Left ventricle myocardium superior (tissue), 1 donor: ENCODE measurements at places on chromosomes 12 and 14.

- no peak for DNase-seq
Observed at GRCh38 chr12:45599196-45599595, 130.3 kb upstream of the ARID2 start.

- no peak for DNase-seq
Observed at GRCh38 chr12:5865397-5865796, 79.7 kb downstream of the ANO2 start.

DNA sequence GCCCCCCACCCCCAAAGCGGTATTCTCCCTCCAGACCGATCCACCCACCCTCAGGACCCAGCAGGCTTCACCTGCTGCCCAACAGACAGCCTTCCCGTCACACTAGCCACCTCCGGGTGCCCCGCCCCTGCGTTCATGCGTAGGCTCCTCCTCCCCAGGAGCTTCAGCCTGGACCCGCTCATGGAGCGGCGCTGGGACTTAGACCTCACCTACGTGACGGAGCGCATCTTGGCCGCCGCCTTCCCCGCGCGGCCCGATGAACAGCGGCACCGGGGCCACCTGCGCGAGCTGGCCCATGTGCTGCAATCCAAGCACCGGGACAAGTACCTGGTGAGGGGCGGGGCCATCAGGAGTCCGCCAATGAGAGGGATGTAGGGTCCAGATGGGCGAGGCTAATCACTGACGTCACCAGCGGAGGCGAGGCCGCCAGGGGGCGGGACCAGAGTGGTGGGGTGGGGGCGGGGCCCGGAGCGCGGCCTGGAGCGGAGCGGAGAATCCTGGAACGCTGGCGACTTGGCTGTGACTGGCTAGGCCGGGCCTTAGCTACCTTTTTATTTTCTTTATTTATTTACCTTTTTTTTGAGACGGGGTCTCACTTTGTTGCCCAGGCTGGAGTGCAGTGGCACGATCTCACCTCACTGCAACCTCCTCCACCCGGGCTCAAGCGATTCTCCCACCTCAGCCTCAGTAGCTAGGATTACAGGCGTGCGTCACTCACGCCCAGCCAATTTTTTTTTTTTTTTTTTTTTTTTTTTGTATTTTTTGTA is 4.4 kb downstream of the TNS2 start:
- DNase-seq, result peak; percentile 95

DNA sequence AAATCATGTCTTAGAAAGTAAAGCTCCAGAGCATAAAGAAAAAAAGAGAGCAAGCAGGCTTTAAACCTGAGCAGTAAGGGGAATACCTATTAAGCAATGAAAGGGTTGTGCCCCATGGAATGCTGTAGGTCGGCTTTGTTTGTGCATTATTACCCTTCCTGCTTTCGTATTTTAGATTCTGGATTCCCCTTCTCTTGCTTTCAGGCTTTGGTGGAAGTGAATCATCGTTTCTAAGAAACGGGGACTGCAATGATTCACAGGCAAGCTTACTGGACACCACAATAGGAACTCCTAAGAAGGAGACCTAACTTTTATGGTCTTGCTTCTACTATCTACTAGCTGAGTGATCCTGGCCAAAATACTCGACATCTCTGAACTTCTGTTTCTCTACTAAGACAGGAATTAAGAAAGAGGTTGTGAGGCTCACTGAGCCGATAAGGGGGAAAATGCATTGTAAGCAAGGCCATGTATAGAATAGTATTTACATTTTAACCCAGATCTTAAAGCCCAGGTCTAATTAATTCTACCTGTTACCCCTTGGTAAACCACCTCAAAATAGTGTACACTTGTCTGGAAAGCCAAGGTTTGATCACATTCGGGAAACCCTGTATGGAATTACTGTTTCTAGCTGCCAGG is 1.2 kb upstream of the BMAL2 start:
- DNase-seq, result no peak

DNA sequence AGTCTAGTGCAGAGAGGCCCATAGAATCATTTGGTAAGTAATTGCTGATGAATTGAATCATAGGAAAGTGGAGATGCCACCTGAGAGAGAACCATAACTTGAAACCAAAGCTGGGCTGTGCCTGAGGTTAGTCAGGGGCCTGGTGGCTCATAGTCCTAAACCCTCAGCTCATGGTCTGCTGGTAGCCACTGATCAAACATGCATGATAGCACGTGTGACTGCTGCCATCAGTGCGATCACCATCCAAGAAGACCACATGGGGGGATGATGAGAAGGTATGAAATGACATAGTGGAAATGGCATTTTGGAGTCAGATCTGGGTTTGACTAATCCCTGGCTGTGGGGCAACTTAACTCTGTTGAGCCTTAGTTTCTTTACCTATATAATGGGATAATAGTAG is 190.5 kb downstream of the CACNA1C start:
- no peak for DNase-seq

GRCh38 chr12:14416658-14417057 is 51.2 kb downstream of the ATF7IP start:
- no peak for DNase-seq

DNA sequence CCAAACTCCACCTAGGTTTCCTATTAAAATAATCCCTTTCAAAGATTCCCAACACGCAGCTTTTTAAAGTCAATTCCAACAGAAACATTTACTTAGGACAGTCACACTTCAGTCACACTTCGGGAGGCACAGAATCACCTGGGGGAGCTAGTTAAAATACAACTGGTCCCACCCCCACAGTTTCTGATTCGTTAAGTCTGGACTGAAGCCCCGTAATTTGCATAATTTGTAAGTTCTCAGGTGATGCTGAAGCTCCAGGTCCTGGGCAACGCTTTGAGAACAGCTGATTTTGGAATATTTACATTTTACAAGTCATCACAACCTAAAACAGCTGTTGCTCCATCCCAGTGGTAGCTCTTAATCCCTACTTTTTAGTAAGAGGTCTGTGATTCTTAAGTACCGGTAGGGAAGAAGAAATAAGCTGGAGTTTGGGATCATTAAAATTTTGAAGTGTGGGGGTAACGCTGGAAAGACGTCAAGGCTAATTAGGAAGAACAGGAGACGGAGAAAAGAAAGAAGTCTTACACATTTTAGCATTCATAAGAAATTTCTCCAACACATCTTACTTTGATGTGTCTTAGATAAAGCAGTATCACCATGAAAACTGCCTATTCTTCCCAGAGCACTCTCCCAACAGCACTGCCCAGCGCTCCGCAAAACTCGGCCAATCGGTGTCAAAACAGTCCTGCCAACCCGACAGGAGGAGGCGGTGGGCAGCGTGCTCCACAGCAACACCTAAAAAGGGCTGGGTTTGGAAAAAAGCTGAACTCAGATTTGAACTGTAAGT is 1.1 kb downstream of the IPO8 start:
- peak; percentile 38 for DNase-seq

GRCh38 chr12:71105956-71106355 is 51.8 kb downstream of the TSPAN8 start:
- no peak for DNase-seq

DNA sequence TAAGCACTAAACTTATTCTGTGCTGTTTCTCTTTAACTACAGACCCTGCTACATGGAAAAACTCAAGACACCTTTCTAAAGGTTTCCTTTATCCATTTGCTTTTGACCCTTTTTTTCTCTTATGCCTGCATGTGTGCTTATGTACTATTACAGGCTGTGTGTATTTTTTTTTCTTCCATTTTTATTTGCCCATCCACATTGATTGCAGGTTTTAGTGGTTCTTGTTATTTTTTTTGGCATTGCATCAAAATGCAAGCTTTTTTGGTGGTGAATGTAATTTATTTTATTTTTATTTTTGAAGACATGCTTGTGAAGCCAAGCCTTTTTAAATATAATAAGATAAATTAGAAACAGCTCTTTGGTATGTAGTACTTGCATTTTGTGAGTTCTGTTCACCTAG is 26.7 kb downstream of the DNM1L start:
- DNase-seq, result no peak

DNA sequence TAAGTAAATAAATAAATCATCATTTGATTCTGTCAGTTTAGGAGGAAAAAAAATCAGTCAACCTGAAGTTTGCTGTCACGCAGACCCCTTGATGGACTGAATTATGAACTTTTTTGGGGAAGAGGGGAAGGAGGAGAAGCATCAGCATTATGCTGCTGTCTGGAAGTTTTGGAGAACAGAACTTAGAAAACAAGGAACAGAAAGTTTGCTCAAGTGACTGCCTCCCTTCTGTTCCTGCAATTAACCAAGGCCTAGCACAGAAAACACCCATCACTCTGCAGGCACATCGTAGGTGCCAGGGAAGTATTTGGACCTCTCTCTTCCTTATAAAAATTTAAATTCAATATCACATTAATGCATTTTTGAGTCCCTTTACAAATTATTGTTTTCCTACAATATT is 283.8 kb downstream of the VRK1 start:
- no peak for DNase-seq

DNA sequence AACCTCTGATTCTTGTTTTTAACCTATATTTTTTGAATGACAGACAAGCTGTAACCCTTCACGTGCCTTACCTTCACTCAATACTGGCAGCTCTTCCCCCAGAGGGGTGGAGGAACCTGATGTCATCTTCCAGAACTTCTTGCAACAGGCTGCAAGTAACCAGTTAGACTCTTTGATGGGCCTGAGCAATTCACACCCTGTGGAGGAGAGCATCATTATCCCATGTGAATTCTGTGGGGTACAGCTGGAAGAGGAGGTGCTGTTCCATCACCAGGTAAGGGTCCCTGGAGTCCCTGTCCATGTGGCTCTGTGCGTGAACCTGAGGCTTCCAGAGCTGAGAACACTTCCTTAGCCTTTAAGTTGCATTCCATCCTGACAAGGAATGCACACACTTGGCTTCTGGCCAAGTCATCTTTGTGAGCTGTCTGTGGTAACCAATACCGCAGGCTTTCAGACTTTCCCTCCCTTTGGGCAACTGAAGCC is 22.7 kb downstream of the TRAFD1 start:
- no peak for DNase-seq

- DNase-seq, result no peak
Observed at GRCh38 chr14:52355016-52355431, 40.9 kb downstream of the PTGER2 start.

DNA sequence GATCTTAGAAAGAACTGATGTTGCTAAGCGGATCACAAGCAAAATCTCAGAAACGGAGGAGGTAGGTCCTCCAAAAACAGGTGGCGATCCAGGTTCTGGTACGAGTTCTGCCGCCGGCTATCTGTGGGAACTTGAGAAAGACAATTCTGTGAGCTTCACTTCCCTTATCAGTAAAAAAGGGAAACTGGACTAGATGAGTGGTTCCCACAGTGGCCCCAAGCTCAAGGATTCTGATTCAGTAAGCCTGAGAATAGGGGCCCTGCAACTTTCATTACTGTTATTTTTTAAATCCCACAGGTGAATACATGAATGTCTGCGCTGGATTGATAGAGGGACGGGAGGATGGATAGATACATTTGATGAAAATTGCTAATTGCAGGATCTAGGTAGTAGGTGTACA is 160.2 kb downstream of the PPM1H start:
- DNase-seq, result no peak

DNA sequence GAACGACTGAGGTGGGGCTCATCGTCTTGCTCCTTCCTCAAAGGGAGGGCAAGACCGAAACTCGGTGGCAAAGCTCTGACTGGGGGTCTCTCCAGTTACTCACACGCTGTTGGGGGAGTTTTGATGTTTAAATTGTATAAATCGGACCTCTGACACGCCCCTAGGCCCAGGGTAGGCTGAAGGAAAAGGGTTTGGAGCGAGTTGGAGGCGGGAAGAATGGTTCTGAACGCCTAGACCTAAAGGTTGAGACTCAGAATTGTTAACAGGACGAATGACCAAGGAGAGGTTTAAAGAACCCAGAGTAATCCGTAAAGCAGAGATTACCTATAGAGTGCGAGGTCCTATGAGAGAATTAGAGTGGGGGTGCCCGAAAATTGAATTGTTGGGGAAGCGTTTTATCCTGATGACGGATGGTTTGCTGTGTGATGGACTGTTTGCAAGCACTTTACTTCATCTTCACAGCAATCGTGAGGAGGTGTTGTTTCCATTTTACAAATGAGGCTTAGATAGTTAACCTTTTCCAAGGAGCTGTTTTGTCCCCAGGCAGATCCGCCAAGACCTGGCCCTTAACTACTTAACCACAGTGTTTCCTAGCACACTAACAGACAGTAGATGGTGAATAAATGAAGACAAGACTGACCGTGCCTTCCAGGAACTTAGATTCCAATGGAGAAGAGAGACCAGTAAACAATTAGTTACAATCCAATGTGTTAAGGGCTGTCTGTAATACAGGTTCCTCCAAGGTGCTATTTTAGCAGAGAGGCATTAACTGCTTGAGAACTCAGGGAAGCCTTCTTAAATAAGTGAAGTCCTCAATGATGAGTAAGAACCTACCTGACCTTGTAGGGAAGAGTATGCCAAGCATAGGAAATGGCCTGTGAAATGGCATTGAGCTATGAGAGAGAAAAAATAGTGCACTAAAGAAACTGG is 929 bp upstream of the UBE2N start:
- DNase-seq, result no peak

DNA sequence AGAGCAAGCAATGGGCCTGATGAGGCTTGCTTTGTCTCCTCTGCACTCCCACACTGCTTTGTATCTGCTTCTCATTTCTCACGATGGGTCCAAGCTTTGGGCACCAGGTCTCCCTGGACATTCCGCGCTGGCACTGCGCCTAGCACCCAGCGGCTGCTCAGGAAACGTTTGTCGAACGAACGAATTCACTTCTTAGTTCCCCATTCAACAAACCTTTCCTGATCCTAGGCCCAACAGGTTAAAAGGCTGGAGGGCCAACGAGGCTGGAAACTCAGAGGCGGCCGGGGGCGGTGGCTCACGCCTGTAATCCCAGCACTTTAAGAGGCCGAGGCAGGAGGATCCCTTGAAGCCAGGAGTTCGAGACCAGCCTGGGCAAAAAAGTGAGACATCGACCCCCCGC is 1.0 kb upstream of the GLRX5 start:
- DNase-seq, result no peak

- DNase-seq, result no peak
Observed at GRCh38 chr14:51730098-51730497, 78.4 kb downstream of the FRMD6 start.

DNA sequence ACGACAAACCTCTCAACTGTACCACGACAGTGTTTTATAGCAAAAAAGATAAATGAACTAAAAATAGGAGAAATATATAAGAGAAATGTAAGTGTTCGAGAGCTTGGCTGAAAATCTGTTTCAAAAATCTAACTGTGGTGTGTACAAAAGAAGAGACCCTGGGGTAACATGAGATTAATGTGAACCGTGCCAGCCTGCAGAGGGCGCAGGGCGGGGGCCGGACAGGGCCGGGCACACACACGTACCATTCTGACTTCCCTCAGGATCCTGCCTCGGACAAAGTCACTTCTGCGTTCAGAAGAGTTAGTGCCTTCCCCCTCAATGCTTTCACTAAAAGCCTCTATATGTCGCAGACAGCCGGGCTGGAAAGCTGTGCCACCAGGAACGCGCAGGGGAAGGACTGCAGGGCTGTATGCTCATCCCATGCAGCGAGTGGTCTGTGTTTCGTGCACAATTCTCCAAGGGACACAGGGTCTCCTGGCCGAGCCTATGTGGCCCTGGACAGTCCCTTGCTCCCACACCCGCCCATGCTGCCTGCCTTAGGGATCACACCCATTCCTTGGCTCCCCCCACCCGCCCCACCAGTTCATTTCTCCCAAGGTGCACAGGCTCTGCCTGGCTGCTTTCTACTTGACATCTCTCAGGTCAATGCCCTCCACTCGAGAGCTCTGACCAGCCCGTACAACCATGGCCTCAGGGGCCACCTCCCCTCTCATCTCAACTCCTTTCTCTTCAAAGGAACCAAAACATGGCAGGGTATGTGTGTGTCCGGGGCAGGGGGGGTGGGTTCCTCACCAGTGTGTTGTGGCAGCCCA is 8.5 kb downstream of the CDCA4 start:
- DNase-seq, result no peak
